ENCODE measurements at places on chromosomes 11 and 22.

DNA sequence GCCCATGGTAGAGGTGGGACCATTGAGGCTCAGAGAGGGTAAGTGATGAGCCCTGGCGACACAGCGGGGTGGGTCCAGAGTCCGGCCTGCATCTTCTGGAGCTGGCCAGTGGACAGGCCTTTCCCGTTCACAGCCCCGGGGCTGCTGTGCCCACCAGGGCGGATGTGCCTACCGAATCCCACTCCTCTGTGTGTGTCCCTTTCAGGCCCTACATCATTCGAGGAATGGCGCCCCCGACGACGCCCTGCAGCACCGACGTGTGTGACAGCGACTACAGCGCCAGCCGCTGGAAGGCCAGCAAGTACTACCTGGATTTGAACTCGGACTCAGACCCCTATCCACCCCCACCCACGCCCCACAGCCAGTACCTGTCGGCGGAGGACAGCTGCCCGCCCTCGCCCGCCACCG, 11.9 kb upstream of the PPP6R3 start:
- DNase-seq = no peak

GRCh38 chr11:133832991-133833897, 12.1 kb downstream of the SPATA19 start:
- no peak for DNase-seq

- no peak for DNase-seq
Measured at GRCh38 chr11:107293677-107294344, 163.8 kb downstream of the CWF19L2 start.

DNA sequence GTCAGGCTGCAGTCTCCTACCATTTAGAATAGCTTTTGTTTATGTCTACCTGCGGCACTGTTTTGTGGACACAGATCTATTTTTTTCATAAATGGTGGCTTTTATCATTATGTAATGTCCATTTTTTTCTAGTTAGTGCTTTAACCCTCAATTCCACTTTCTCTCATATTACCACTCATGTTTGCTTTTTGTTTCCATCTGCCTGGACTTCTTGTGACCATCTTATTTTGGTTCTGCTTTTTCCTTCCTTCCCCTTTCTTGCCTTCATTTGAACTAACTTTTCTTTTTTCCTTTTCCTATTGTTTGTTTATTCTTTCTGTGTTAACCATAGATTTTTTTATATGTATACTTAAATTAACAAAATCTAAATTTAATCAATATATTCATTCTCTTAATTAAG, 98.5 kb upstream of the SLC22A12 start:
- peak; percentile 80 for DNase-seq

- no peak for DNase-seq
Measured at GRCh38 chr11:121839781-121840180, 276.2 kb downstream of the BLID start.

DNA sequence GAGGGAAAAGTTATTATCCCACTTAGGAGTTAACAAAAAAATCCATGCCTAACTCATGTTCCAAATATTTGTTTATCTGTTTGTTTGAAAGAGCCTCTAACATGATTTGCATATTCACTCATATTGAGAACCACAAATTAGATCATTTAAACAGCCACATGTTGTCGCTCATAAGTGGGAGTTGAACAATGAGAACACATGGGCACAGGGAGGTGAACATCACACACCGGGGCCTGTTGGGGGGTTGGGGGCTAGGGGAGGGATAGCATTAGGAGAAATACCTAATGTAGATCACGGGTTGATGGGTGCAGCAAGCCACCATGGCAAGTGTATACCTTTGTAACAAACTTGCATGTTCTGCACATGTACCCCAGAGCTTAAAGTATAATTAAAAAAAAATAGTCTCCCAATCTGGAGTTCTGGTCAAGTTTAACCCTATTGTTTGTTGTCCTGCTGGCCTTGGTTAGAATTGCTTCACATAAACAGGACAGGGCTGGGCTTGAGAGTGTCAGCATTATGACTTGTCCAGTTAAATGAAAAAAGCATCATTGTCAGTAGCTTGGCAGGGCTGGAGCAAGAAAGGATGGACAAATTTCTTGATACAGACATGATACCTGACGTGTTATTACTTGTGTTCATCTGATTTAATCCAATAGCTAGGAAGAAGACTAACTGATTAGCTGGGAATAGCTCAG, 57.8 kb upstream of the PSMA1 start:
- DNase-seq = no peak

DNA sequence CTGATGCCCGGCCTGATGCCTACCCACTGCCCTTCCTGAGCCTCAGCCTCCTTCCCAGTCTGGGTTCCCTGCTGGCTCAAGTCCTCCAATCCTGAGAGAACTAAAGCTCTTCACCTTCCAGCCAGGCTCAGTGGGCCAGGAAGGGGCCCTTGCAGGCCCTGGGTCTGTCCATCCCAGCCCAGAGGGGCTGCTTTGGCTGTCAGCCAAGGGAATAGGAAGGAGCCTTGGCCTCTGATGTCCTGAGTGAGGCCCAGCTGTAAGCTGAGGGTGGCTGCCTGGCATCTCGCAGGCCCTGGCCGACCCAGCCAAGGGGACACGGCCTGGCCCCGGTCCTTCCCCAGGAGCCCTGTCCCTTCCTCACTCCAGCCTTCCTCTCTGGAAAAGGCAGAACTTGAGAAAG, 83.4 kb downstream of the DHCR7 start:
- no peak for DNase-seq

DNA sequence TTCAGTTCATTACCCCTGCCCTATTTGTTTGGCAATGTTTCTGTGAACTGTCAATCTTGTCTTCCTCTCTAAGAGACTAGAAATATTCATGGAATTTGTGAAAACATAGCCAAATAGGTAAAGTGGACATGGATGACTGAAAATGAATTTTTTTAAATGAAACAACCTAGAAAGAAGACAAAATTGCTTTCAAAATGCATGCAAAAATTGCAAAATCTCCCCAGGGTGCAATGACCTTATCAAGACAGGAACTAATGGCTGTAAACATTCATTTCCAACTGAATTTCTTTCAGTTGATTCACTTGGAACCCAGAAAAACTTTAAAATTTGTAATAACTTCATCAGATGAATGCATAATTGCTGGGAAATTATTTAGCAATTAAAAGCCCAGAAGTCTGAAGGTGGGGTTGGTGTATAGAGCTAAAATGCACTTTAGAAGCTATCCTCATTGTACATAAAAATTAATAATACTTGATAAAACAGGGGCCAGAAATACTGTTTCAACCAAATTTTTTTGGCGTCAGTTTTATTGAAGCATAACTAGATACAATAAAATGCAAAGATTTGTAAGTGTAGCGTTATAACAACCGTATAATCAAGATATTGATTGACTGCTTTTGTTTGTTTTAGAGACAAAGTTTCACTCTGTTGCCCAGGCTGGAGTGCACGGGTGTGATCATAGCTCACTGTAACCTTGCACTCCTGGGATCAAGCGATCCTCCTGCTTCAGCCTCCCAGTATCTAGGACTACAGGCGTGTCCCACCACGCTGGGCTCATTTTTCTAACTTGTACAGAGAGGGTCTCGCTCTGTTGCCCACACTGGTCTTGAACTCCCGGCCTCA, 27.6 kb upstream of the SLC35C1 start:
- no peak for DNase-seq
